ENCODE measurements at places on chromosomes 12 and 14.

DNA sequence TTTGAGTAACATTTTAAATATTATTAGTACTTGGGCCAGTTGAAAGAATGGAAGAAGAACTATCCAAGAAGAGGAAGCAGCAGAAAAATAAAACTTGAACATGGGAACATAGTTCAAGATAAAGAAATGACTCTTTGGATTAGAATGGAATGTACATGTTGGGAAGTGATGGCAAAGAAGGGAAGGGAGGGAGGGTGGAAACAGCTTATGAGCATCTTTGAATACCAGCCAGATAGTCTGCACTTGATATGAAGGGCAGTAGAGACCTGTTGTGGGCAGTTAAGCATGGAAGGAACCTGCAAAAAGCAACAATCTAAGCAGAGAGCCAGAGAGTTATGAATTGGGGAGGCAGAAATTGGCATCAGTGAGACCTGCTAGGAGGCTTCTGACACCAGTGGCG, 10.0 kb upstream of the IL22 start:
- DNase-seq: no peak

GRCh38 chr14:102338724-102339123, 19.2 kb downstream of the ZNF839 start:
- no peak for DNase-seq

DNA sequence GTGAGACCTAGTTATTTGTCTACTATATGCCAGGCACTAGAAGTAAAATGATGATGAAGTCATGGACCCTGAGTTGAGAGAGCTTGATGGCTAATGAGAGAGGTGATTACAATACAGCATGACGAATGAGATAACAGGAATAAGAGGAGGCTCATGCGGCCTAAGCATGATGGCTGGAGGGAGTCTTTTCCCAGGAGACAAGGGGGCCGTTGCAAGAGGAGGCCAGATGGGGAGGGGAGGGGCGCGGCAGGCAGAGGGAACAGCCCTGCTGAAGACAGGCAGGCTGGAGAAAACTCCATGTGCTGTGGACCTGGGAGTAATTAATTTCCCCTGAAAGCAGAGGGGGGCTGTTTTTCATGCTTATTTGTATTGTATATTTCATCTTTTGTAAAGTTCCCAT, 144.7 kb upstream of the RFLNA start:
- no peak for DNase-seq

GRCh38 chr12:90682398-90682797, 272.6 kb downstream of the CCER1 start:
- DNase-seq: no peak

- DNase-seq: no peak
Measured at GRCh38 chr14:52825085-52825484, 33.7 kb upstream of the GNPNAT1 start.

DNA sequence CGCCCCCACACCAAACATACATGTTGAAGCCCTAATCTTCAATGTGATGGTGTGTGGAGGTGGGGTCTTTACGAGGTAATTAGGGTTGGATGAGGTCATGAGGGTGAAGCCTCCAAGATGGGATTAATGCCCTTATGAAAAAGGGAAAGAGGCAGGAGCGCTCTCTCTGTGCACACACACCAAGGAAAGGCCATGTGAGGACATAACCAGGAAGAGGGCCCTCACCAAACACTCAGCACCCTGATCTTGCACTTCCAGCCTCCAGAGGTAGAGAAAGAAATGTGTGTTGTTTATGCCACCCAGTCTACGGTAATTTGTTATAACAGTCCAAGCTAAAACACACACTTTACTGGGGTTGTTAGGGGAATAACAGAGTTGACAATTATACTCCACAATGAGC, 14.6 kb upstream of the PITPNM2 start:
- no peak for DNase-seq

- DNase-seq: no peak
Measured at GRCh38 chr14:44914849-44915248, 46.9 kb downstream of the KLHL28 start.

GRCh38 chr14:101933209-101933608, 31.2 kb upstream of the DYNC1H1 start:
- no peak for DNase-seq

DNA sequence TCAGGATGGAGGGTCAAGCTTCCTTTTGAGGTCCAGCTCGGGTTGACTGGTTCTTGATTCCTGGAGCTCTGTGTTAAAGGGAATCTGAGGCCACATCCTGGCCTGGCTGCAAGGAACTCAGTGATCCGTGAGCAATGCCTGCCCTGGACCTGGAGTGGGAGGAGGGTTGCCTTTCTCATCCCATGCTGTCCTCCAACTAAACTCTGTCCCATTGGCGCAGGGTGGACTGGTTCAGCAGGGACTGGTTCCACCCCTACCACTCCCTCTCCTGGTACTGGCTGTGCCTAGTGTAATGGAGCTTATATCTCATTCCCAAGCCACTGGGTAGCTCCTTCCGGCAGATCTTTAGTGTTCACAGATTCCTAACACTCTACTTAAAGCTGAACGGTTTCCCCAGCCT, 3.9 kb upstream of the CMKLR1 start:
- DNase-seq: no peak

- DNase-seq: no peak
Measured at GRCh38 chr12:120169946-120170345, 24.6 kb downstream of the GCN1 start.

- no peak for DNase-seq
Measured at GRCh38 chr14:76760331-76761135, 735 bp upstream of the VASH1 start.

DNA sequence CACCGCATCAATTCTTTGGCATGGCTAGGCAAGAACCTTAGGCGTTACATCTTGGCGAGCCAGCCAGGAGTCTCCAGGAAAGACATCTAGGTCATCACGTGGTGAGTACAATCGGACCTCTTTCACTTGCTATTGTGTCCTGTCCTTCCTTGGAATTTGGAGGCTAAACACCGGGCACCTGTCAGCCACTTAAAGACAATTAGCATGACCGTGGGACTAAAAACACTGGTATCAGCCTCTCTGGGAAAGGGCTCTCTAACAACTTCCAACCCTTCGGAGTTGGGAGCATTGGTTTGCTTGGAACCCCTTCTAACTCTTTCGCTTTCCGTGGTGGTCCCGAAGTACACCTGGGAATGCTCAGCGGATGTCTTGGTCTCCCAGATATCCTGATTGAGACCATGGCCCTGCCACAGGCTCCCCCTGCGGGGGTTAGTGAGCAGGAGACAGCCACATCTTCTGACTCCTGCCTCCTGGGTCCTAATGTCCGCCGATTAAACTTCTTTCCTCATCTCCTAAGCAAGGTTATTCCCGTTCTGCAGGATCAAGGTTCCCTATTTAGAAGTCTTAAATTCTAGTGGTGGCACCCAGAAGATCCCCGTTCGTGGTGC, 971.7 kb downstream of the FSCB start:
- no peak for DNase-seq

DNA sequence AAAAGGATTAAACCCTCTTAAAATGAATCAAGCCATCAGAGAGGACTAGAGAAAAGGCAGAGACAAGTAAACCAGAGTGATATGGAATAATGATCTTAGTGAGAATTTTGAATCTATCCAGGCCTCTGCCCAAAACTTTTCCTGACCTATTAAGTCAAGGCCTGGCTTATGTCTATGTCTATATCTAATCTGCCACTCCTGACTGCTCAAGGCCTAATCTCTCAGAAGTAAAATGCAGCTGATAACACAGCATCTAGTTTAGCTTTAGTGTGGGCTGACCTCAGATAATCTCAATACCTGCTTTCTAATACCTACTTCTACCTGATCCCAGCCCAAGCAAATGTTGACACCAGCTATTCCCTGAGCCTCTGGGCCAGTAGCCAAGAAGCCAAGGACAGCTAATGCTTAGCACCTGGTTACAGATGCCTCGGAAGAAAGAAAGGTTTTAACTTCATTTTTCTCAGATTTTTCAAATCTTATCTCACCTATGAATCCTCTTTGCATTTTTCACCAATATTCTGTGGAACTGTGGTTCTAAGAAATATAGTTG, 1472.5 kb upstream of the SEL1L start:
- DNase-seq: no peak

DNA sequence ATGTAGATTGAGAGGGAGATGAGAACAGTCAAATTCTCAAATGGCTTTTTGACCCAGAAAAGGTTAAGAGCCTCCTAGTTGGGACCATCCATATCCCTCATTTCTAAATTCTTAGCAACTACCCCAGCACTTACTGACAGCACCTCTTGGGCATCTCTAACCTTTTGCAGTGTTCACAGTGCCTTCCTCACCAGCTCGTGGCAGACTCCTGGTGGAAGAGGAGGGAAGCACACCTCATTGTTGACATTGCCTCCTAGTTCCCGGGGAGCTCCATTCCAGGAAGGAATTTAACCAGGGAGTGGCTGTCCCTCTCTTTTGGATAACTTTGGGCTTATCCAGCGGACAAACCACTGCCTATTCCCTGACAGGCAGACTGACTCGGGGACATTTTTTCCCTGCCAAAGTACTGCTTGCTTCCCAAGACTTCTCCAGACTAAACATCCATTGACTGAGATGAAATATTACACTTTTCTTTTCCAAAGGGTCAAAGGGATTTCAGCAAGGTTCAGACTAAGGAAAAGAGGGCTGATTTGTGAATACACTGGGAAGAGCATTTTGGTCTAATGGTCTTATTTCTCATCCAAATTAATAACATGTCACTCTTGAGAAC, 9.0 kb upstream of the OR6J1 start:
- no peak for DNase-seq

GRCh38 chr14:95460647-95461478, 55.6 kb downstream of the SYNE3 start:
- no peak for DNase-seq

GRCh38 chr12:3272958-3273357, 195.8 kb downstream of the TSPAN9 start:
- DNase-seq: no peak

- no peak for DNase-seq
Measured at GRCh38 chr12:120115066-120115465, 1.5 kb downstream of the RAB35 start.

DNA sequence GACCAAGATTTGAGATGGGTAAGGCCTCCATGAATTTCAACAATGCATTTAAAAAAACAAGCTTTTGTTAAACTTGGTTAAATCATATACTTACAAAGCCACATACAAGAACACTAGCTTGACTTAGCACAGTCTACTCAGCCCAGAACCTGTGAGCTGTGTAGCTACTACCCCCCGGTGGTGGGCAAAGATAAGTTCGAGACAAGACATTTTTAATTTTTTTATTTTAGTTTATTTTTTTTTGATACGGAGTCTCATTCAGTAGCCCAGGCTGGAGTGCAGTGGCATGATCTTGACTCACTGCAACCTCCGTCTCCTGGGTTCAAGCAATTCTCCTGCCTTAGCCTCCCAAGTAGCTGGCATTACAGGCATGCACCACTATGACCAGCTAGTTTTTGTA, 3.7 kb upstream of the NECAP1 start:
- DNase-seq: no peak

DNA sequence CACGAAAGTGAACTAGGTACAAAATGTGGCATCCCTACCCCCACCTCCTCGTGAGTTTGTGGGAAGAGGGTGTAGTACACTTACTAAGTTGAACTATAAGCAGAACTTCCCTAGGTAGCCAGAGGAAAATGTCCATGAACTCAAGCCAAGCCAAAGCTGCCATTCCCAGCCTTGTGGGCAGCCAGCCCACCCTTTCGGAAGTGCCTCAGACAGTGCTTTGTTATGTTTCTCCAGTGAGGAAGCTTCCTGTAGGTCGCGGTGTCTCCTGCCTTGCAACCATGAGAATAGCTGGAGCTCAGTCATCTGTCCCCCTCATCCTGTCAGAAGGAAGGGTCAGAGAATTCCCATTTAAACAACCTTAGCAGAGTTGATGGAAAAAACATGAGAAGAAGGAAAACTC, 266.9 kb downstream of the DUSP6 start:
- no peak for DNase-seq

DNA sequence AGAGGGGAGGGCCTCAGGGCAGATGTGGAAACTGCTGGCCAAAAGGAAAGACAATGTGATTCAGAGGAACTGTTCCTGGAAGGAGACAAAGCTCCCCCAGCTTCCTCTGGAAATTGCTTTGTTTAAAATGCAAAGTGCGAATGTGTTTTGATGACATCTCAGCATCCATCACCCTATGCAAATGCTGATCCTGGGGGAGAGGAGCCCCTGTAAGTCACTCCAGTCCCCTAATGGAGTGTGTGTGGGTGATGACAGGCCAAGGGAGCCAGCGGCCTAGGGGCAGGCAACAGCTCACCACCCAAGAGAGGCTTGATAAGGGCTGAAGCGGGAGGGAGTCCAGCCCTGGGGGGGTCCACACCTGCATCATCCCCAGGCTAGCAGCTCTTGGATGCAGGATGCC, 134.2 kb downstream of the ESRRB start:
- DNase-seq: no peak

DNA sequence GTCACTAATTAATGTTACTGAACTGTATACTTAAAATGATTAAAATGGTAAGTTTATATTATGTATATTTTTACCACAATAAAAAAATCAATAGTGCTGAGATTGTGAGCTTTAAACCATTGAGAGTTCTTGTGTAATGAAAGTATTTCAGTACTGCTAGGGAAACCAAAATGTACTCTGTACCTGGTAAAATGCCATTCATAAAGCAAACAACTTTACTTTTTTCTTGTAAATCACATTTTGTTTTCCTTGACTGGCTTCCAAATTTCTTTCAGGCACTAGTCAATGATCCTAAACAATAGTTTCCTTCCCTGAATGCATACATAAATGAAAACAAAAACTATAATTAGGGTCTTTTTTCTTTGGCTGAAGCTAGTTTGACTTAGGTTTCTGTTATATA, 29.4 kb upstream of the SNRPF start:
- no peak for DNase-seq

DNA sequence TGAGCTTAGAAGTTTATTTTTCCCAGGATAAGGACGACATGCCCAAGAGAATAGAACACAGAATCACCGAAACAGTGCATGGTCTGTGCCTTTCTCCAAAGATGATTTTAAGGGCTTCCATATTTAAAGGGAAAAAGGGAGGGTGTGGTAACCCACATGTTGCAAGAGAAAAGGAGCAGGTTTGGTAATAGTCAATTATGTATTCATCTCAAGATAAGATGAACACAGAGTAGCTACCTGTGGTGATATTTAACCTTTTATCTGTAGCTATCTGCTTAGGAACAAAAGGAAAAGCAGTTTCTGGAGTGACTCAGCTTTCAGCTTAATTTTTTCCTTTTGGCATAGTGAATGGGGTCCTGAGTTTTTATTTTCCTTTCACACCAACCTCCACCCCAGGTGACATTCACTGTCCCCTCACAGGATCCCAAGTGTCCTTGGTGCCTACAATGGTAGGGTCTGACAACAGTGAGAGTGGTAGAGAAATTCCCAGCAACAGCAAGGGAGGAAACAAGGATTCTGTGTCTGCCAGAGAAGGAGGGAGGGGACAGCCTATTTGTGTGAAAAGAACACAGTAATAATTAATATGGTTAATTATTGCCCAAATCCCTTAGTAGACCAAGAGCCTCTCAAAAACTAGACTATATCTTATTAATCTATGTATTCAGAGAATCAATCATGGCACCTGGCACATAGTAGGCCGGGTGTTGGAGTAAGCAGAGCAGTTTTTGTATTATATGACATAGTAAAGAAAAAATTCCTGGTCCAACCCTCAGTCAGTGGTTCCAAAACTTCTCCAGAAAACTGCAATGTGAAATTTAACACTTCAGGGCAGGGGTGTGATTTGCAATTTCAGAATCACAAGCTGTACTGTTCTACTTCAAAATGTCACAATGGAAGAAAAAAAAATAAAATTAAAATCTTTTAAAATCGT, 154.5 kb downstream of the PHLDA1 start:
- DNase-seq: no peak

Measured in KG1 (cell line).